ENCODE measurements at places on chromosomes 6 and 20. TPM values are rescaled to one million over a fixed set of nuclear protein-coding genes. Genes with fewer than 3 reads are reported as not detected.

COMMD7 gene
- 58.7 TPM for total RNA-seq

CDH22 gene
- not detected for total RNA-seq

TGM2 gene
- 0.12 TPM for total RNA-seq

EMILIN3 gene
- not detected for total RNA-seq

MARCKS gene
- total RNA-seq: 0.23 TPM

ADGRG6 gene
- total RNA-seq: 0.18 TPM

FNDC11 gene
- 0.50 TPM for total RNA-seq

RING1 gene
- total RNA-seq: 37.7 TPM
